ENCODE measurements at places on chromosomes 7 and 10.

GRCh38 chr10:73644767-73645166 is 3.5 kb upstream of the MYOZ1 start:
- DNase-seq = no peak

DNA sequence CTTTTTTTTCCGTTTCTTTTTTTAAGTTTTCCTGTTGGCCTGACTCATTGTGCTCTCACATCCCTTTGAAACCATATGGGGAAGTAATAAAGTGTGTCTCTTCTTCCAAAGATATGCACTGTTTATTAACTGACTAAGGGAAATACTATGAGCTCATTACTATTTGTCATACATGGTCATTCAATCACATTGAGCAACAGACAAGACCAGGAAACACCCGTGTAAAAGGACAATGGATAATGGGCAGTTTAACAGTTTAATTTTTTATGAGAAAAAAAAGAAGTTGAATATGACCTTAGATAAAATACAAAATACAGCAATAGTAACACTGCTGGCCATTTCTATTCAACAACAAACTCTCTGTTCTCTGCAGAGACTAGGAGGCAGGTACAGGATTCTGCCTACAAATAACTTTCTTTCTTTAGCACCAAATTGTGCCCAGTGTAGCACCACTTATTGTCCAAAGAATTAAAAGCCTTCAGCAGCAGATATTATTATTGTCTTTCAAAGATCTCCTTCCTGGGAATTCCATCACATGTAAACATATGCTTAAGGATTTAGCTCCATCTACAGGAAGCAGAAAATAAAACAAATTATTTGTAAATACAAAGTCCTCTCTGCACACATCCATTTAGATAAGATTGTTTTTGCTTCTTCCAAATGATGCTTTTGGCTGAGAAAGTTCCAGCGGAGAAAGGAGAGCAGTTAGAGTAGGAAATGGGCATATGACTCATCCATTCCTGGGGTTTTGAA is 55.0 kb upstream of the AKR1E2 start:
- DNase-seq = no peak

DNA sequence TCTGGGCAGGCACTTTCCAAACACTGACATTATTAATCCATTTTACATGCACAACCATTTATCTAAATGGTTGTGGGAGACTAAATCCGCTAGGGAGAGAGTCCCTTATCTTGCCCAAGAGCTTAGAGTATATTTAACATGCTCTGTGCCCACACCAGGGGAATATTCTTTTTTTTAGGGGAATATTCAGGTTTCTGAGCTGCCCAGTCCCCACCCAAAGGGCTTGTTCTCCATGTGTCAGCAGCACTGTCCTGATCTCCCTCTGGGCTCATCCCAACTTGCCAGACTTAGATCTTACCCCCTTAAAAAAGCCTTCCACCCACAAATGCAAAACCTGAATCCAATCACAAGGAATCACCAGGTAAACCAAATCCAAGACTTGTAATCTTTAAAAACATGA is 132.1 kb downstream of the ATXN7L1 start:
- DNase-seq = no peak

DNA sequence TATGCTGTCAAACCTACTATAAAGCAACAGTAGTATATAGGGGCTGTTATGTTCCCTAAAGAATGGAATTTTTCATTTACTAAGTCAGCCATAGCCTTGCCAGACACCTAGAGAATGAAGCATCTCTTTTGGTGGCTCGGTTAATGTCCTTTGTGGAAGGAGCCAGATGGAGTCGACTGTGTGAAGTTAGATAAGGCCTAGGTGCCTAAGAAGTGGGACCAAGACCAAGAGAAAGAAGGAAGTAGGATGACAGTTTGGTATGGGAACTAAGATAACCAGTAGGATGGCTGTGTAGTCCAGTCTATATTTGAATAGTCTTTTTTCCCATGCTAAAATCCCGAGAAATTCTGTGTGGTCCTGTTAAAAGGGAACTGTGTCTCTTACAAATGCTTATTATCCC is 62.2 kb downstream of the REEP3 start:
- no peak for DNase-seq

DNA sequence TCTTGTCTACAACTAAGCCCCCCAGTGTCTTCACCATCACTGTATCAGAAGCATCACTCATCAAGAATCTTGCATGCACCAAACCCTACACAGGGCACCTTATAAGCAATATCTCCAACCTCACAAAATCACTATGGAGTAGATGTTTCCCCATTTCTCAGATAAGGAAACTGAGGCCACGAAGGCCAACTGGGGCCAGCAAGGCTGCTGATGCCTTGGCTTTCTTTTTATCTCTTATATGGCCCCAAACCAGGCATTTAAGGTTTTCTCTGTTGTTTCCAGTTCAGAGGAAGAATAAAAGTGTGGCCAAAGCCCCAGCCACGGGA is 47.3 kb upstream of the NPFFR1 start:
- no peak for DNase-seq

DNA sequence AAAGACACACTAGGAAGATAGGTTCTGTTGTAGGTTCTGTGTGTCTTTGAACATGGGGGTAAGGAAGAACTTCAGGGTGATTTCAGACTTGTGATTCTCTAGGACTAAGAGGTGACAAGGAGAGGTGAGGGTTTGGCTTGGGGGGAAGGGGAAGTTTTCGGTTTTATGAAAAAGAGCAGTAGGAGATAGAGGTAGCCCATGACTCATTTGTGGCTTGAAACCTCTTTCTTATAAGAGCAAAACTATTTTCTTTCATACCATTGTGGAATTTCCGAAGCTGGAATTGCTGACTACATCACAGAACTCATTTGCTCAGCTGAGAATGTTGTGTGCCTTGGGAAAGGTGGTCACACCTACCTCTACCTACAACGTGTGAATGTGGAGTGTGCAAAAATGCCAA is 39.6 kb upstream of the IKZF1 start:
- no peak for DNase-seq

DNA sequence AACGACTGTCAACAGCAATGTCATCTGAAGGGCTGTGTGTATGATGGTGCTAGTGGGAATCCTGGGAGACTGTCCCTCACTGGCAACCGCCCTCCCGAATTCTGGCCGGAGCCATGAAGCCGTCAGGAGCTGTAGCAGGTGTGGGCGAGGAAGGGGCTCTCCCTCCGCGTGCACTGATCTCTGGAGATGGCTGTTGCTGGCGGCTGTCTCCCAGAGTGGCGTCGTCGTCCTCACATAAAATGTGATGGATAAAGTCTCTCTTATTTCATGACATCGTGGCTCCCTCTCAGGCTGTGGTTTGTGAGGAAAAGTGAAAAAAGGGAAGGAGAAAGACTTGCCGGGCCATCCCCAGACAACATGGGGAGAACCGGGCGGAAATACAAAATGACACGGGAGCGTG is 216.5 kb downstream of the DNAJB6 start:
- DNase-seq = no peak

GRCh38 chr10:43264344-43264964 is 2.4 kb downstream of the RASGEF1A start:
- no peak for DNase-seq

DNA sequence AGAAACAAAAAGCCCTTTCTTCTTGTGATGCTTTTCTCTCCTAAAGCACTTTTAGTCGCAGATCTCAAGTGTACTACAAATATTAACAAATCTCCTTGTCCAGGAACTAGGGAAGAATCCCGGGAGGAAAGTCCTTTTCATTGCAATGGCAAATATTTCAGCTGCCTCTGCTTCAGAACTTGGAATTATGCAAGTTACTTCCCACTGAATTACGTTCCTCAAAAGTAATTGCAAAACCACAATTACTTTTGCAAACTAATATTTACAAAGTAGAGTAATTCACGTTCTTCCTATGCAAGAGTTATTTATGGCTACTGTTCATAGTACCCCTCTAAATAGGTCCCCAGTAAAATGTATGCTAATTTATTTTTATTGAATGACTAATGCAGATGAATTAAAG is 14.5 kb downstream of the PRKCQ start:
- no peak for DNase-seq

DNA sequence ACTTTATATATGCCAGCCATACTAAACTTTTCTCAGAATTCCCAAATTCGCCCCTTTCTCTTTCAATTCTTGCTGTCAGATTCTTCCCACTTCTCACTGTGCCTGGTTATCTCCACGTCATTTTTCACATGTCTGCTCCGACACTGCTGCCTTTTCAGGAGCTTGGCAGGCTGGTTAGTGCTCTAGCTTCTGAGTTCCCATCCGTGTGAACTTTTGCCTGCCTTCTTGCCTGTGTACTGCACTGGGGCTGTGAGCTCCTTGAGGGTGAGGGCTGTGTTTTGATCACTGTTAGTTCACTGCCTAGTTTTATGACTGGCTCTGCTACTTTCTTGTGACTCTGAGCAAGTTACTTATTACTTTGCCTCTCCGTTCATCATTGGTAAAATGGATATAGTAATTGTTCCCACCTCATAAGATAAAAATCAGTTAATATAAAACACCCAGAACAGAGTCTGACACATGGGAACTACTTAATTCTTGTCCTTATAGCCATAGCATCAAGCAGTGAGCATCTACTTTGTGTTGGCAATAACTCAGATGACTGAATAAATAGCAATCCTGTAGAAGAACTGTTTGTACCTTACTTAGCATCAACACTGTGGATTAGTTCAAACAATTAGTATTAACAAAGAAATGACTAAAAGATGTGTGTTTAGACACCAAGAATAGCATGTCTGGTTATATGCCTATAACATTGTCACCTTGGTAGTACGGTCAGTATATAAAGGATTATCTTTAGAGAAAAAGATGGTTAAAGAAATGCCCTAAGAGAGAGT is 5.5 kb downstream of the GSTO1 start:
- DNase-seq = no peak

GRCh38 chr7:140060243-140060630 is 2.5 kb downstream of the PARP12 start:
- no peak for DNase-seq

DNA sequence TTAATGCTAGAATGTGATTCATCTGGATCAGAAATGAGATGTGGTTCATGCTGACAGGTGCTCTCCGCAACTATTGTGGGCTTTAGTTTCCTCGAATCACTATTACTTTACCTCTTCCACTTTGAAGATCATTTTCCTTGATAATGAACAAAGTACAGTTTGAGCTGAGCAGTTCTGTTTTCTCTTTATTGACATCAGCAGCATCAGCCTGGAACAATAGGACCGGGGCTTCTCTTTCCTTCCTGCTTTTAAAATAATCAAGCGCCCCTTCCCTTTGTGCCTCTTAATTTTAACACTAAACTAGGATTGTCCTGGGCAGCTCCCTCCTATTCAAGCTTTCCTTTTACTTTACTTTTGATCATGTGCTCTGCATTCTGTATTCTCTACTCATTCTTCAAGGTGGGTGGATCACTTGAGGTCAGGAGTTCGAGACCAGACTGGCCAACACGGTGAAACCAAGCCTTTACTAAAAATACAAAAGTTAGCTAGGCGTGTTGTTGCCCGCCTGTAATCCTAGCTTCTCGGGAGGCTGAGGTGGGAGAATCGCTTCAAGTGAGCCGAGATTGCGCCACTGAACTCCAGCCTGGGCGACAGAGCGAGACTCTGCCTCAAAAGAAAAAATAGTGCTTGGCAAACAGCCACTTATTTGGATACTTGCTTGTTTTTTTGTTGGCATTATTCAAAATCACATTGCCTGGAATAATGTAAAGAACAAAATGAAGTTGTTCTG is 67.0 kb upstream of the RHEB start:
- no peak for DNase-seq

- DNase-seq = no peak
Observed at GRCh38 chr10:35778306-35778705, 136.2 kb upstream of the FZD8 start.

DNA sequence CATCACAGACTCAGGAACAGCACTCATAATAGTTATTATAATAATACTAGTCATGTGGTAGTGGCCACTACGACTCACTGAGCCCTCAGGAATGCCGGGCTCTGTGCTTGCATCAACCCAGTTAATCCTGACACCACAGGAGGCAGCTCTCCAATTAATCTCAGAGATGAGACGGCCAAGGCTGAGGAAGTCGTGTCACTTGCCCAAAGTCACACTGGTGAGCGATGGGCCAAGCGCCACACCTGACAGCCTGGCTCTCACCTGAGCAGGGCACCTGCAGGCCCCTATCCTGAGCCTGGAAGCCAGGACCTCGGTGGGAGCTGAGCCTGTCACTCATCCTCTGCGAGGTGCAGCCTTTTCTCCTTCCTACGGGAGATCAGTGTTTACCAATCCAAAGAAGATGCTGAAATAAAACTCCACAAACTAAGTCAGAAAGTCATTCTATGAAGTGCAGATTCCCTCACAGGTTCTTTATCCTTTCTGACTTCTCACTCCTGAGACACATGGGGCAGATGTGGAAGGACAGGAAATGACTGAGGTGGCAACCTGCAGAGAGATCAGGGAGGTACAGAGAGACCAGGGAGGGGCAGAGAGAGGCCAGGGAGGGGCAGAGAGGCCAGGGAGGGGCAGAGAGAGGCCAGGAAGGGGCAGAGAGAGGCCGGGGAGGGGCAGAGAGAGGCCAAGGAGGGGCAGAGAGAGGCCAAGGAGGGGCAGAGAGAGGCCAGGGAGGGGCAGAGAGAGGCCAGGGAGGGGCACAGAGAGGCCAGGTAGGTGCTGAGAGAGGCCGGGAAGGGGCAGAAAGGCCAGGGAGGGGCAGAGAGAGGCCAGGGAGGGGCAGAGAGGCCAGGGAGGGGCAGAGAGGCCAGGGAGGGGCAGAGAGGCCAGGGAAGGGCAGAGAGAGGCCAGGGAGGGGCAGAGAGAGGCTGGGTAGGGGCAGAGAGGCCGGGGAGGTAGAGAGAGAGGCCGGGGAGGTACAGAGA is 38.5 kb downstream of the VIPR2 start:
- no peak for DNase-seq

- DNase-seq = no peak
Observed at GRCh38 chr7:123998921-123999320, 33.9 kb downstream of the TMEM229A start.

DNA sequence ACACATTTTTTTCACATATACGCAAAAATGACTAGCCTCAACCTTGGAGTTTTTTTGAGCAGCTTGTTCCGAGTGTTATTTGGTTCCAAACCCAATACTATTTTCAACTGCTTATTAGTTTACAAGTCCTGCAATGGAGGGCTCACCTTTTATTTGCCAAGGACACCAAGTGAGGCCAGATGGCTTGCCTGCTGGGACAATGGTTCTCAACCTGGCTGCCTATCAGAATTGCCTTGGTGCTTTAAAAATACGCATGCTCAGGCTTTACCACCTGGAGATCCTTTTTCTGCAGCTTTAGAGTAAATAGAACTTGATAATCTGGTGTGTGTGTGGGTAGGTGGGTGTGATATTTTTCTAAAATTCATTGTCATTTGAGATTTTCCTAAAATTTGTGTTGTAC is 276.8 kb downstream of the MTERF1 start:
- DNase-seq = no peak

- no peak for DNase-seq
Observed at GRCh38 chr7:136214356-136214755, 237.2 kb upstream of the MTPN start.

DNA sequence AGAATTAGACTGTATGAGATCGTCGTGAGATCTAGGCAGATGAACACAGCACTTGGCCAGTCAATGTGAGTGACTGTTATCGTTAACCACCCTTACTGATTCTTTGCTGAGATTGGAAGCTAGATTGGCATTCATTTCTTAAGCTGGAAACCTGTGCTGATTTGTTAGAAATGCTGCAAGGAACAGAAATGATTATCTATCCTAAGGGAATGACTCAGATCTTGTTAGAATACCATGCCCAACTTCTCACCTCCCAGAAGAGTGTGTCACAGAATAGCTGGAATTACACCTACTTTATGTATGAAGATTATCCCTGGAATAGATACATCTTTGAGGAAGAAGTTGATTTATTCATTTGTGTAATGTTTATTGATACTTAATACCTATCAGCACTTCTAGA is 275.2 kb downstream of the AUTS2 start:
- no peak for DNase-seq

GRCh38 chr10:102565793-102566192 is 62.0 kb downstream of the SUFU start:
- no peak for DNase-seq

Data from stimulated activated CD8-positive, alpha-beta memory T cell treated with anti-CD3 and anti-CD28 coated beads, Interleukin-15, amount 100 ng/mL, for 48 hours (primary cell).